Effector memory CD8-positive, alpha-beta T cell (primary cell): ENCODE measurements at places on chromosomes 3 and 15.
A peak's percentile ranks its signal among the peaks of the same experiment; 100 is the strongest.

- DNase-seq = no peak
Measured at GRCh38 chr3:31687020-31687802, 154.5 kb downstream of the STT3B start.

- no peak for DNase-seq
Measured at GRCh38 chr15:63379492-63380150, 2.0 kb downstream of the CA12 start.

DNA sequence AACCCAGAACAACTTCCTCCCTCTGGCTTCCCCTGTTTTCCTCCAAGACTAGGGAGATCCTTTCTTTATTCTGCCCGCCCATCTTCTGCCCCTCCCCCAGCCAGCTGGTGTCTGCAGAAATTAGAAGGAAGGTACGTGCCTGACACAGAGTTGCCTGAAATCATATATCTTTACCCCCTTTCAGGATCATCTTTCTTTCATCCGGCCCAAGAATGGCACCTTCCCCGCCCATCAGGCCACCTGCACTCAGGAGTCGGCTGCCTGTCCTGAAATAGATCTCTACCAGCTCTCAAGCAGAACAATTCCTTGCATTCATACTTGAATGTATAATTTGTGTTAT lies 133.7 kb downstream of the VGLL4 start:
- DNase-seq = no peak

DNA sequence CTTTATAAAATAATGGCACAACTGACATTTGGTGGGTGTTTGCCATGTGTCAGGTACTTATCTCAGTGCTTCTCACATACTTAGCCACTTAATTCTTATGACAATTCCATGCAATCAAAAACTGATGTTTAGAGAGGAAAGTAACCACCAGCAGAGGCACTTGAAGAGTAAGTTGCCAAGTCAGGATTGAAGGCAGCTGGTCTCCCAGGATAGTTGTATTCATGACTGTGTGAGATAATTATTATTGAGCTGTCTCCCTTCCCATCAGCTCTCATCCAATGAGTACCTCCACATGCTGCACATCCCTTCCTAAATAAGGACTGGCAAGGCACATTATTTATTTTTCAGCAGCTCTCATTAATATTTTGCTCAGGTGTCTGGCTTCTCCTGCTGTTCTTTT lies 4.8 kb downstream of the VEPH1 start:
- no peak for DNase-seq

DNA sequence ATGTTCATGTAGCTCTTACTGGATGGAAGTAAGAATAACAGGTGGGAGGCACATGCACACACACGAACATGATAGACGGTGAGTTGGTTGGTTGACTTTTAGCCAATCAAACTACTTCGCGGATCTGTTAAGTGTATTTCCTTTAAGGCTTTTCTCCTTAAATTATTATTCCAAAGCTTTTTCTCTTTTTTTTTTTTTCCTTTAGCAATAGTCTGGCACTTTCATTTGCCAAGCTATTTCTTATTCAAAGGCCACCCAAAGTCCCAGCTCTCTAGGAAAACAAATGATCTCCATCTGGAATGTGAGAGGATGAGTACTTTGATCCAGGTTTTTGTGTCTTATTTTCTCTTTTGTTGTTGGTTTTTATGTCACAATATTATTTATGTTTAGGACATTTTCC lies 141.1 kb downstream of the TPRG1 start:
- no peak for DNase-seq

GRCh38 chr3:175018946-175019727 lies 160.0 kb downstream of the NAALADL2 start:
- DNase-seq = no peak

- no peak for DNase-seq
Measured at GRCh38 chr3:75338342-75338741, 325.8 kb upstream of the FRG2C start.

- peak; percentile 46 for DNase-seq
Measured at GRCh38 chr3:3110299-3110630, at the start of gene IL5RA. TSS of gene IL5RA (minus strand) at chr3:3110374. CDS start at chr3:3104984, 5,390 bp downstream.

DNA sequence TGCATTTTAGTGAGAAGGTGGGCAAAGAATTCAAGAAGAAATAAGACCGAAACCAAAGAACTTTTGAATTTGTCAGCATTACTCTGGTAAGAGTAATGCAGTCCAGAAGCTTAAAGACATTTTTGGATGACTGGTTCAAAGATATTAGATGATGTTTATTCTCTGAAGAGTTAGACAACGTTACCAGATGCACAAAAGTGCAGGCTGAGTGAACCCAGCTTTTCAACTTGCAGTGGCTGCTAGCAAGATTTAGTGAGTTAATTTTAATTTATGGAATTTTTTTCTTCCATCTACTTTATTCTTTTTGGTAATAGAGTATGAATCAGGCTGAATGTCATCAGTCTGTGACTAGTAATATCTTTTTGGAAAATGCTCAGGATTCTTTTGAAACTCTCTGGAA lies 267.3 kb upstream of the AZI2 start:
- DNase-seq = no peak

- DNase-seq = no peak
Measured at GRCh38 chr3:79039192-79039591, 728.6 kb downstream of the ROBO1 start.

GRCh38 chr3:152100491-152101132 lies 168.1 kb upstream of the MBNL1 start:
- peak; percentile 16 for DNase-seq

DNA sequence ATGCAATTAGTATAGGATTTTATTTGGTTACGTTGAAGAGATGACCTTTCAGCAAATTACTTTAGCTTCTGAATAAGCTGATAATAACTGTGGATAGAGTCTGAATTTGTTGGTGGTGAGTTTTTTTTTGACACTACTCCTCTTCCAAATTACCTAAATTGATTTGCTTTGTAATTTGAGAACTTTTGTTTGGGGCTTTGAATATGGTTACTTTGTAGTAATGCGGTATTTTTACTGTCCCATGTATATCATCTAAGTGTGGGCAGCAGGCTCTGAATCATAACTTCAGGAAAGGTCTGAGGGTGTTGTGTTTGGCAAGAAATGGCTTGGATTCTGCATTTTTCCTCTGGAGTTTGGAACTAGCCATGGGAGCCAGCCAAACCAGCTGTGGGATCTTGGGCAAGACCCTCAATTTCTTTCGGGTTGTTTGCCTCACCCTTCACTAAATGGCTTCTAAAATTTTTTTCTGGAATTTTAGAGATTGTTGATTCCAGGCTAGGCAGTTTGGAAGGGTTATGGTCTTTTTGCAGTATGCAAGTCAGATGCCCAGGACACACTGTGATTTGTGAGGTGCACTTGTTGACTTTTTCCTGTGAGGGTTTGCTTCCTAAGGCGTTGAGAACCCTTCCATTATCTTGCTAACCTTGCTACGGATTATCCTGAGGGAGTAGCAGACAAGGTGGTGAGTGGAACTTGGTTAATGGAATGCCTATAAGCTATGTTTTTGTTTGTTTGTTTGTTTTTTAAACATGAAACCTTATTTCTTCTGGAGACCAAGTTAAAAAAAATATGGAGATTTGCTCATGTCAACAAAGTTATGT lies 10.4 kb downstream of the PTPRG start:
- no peak for DNase-seq

- no peak for DNase-seq
Measured at GRCh38 chr3:37963016-37963415, 27.6 kb upstream of the VILL start.
